ENCODE measurements at places on chromosomes 2 and 18.

GRCh38 chr18:48374423-48375149 lies 34.6 kb downstream of the ZBTB7C start:
- DNase-seq: no peak

DNA sequence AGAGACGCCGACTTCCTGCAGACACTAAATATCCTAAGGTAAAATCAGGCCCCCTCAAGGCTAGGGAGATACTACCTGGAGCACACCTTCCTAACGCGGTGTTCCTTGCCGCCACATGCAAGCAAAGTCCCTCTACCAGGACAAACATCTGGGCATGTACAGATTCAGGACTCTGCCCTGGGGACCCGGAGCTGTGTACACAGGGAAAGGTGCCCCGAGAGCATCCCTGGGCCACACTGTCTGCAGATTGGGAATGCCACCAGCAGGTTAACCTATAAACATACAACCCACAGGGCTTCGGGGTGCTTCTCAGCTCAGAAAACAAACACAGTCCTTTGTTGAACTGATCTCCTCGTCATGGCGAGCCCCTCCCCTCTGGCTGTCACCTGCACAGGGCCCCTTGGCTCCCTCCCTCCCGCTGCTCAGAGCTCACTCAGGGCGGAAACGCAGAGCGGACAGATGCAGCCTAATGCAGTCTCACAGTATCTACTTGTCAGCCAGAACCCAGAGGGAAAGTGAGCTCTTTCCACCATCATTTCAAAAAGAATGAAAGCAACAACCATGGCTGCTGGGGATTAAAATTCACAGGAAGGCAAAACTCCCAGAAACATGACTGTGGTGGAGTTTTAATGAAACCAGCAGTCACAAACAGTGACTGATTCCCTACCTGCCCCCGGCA lies 218.8 kb downstream of the HDAC4 start:
- DNase-seq: no peak

GRCh38 chr2:96625571-96626552 lies 12.2 kb downstream of the KANSL3 start:
- no peak for DNase-seq

GRCh38 chr2:164761737-164762460 lies 79.7 kb downstream of the COBLL1 start:
- DNase-seq: no peak

- DNase-seq: no peak
These were observed 539.4 kb upstream of the TNP1 start for GRCh38 chr2:217399291-217399690.

GRCh38 chr18:54720620-54721019 lies 107.7 kb upstream of the RAB27B start:
- no peak for DNase-seq

GRCh38 chr2:148649936-148650335 lies 5.4 kb downstream of the EPC2 start:
- DNase-seq: no peak

GRCh38 chr2:159695795-159696448 lies 16.4 kb upstream of the MARCHF7 start:
- DNase-seq: no peak

DNA sequence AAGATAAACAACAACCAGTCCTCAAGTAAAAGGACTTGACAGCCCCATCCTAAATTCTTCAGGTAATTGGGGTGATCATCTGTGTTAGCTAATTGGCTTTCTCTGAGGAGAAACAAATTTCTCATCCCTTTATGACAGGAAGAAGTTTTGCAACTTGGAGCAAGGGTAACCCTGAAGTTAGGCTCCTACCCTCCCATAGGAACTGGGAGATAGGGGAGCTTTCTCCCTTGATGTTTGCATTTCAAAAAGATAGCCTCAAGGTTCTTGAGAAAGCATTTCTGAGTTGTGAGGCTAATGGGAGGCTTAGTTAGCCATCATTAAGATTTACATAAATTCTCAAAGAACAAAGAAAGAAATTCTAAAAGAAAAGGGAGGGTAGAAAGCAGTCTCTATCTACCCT lies 95.4 kb downstream of the MAP2 start:
- no peak for DNase-seq

DNA sequence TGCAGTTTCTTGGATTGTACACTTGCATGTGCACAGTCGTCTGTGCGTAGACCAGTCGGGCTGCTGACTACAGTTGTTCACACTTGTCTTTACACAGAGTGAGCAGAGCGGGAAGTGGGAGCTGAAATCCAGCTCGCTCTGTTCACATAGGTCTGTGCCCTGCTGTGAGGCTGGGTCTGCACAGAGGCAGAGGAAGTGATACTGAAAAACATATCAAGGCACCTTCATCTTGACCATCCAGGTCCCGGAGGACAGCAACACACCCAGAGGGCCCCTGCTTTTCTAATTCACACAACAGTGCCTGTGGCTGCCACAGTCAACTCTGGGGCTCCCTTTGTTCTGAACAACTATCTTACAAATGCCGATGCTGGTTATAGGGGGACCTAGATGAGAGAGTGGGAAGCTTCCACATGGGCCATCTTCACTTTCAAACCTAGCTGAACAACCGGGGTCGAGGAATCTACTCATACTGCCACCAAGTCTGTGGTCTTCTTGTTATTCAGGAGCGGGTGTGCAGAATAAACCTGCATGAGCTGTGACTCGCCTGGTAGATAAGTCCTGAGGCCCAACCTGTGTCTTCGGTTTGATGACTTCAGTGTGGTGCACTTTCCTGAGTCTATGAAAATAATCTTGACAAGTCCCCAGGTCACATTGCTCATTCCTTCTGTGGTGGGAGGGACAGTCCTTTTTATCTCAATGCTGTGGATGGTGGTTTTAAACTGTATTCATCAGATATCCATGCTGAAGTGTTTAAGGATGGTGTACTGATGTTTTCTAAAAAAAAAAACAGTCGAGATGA lies 3.5 kb upstream of the ADNP2 start:
- no peak for DNase-seq

DNA sequence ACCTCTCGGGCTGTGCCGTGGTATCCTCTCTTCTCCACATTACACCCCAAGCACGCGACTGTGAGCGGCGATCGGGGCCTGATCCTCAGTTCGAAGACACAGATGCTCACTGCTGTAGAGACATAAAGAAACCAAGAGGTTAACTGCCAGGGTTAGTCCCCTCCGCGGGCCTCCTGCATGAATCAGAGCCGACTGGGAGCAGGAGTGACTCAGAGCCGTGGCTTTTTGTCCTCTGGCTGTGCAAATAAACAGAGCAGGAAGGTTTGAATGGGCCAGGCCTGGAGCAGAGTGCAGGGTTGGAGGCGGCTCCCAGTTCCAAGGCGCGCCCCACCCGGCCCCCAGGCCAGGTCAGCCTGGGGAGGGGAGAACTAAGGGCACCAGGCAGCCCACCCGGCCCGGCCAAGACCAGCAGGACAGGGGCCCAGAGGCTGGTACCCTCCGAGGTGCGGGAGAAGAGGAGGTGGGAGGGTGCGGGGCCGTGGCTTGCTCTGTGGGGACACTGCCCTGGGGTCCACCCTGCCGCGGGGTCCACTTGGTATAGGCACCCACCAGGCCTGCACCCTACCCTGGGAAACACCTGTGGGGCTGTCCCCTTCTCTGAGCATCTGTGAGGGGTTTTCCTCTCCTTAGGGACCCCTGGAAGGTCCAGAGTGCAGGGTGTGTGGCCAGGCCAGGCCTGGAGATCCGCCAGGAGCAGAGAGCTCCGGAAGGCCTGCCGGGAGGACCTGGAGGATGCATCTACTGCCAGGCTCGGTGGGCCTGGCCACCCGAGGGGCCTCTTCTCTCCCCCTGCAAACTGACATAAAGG lies 16.5 kb downstream of the TWIST2 start:
- no peak for DNase-seq

DNA sequence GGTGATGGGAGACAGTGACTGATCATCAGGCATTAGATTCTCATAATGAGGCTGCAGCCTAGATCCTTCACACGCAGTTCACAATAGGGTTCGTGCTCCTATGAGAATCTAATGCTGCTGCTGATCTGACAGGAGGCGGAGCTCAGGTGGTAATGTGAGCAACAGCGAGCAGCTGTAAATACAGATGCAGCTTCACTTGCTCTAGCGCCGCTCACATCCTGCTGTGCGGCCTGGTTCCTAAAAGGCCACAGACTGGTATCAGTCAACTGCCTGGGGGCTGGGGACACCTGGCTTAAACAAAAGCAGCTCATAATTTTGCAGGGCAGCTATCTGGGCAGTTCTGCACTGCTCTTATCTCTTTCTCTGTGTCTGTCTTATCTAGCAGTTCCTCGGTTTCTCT lies 20.4 kb upstream of the CD226 start:
- DNase-seq: no peak

DNA sequence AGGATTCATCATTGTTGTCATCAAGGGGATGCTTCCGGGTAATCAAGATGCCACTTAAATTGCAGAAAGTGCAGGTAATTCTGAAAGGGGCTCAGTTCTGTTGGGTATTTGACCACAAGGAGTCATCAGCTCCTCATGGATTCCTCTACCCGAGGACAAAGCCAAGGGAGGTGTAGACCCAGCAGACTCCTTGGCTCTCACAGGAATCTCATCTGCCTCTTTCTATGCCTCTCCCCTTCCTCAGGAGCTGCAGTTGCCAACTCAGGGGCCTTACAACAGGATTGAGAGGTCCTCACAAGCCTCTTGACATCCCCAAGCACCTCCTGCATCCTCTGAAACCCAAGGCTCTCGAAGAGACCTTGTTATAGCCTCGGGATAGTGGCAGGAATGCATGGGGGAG lies 44.0 kb downstream of the ITGB6 start:
- DNase-seq: no peak

DNA sequence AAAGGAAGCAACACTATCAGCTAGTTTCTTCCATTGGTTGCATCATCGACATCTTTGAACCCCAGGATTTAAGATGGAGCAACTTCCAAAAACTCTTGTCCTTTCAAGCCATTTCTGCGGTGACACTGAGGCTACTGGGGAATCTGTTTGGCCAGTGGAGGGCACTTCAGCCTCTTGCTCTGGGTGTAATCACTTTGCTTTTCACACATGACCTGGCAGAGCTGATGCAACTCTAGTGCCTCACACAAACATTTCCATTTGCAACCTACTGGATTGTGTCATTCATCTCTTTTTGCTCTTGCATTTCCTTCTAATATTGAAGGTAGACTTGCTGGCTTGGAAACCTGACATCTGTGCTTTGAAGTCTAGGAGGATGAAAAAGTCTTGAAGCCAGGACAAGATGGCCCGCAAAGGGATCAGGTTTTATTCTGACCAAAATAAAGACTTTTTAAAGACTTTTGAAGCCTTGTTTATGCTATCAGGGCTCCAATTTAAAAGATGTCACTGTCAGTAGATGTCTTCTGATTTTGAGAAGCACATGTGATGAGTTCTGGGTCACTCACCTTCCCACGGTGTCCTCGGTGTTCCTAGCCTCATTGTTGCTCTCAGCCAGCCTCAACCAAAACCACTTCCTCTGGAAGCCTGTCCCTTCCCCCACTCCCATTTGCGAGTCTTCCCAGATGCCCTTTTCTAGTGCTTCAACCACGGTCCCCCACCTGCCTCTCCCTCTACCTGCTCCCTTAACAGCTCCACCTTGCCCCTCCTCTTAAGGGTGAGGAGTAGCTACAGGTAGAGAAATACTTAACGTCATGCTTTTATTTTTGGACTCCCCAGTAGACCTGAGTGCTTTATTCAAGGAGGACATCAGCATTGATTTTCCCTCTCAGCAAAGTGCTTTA lies 69.7 kb upstream of the KCNE4 start:
- no peak for DNase-seq

GRCh38 chr2:10487081-10487740 lies 39.1 kb upstream of the ODC1 start:
- no peak for DNase-seq

DNA sequence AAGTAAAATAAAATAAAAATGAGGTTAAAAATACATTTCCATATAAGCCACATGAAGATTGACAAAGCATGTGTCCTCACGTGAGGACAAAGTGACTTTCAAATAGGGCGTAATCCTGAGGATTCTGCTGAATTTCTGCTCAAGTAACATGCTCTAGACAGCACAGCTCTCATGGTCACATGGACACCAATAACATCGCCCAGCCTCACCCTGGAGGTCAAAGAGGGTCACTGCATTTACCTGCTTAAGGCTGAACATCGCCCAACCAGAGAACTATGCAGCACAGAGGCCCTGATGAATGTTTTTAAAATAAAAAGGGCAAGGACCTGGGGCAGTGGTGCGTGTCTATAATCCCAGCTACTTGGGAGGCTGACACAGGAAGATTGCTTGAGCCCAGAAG lies 30.2 kb downstream of the TGFBRAP1 start:
- no peak for DNase-seq

- no peak for DNase-seq
These were observed 34.0 kb upstream of the CDK5R2 start for GRCh38 chr2:218925434-218925833.

- no peak for DNase-seq
These were observed 263.2 kb downstream of the LTBP1 start for GRCh38 chr2:33209976-33210375.

DNA sequence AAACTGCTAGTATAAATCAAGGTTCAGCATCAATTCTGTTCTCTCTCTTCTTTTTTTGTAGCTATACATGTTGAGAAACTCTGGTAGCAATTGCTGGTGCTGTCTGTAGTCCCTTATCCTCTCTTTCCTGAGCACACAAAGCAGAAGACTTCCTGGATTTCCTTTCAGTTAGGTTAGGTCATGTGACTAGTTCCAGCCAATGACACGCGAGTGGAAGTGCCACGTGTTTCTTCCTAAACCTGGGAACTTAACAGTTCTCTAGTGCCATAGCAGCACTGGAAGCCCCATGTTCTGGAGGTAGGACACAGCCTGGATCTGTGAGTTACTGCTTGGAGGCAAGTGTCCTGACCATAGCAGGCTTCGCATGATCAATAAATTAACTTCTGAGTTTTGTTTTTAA lies 125.9 kb downstream of the PLA2R1 start:
- no peak for DNase-seq

- DNase-seq: no peak
These were observed 153.4 kb downstream of the BAZ2B start for GRCh38 chr2:159462961-159463360.

DNA sequence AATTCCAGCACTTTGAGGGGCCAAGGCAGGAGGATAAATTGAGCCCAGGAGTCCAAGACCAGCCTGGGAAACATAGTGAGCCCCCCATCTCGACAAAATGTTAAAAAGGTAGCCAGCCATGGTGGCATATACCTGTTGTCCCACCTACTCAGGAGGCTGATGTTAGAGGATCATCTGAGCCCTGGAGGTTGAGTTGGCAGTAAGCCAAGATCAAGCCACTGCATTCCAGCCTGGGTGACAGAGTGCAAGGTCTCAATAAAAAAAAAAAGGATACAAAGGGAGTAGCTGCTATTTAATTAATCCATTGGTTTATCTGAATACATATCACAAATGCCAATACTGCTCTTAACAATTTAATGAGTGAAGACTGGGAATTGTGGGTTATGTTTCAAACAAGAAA lies 327.8 kb downstream of the CPS1 start:
- DNase-seq: no peak

- no peak for DNase-seq
These were observed 394.5 kb upstream of the CHAC2 start for GRCh38 chr2:53373126-53373525.

DNA sequence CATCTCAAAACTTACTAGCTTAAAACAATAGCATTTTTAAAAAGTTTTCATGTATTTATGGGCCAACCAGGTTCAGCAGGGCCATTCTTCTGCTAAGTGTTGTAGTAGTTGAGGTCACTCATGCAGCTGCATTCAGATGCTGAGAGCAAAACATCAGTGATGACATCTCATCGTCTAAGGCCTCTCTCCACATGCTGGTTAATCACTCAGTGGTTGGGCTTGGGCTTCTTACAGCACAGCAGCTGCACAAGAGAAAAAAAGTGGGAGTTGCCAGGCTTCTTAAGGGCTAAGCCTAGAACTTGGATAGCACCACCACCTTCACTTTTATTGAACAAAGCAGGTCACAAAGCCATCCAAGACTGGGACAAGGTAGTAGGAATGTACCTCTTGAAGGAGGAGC lies 190.3 kb downstream of the IRS1 start:
- DNase-seq: no peak

Measured in memory B cell (primary cell).